ENCODE measurements at places on chromosomes 1 and 21.

DNA sequence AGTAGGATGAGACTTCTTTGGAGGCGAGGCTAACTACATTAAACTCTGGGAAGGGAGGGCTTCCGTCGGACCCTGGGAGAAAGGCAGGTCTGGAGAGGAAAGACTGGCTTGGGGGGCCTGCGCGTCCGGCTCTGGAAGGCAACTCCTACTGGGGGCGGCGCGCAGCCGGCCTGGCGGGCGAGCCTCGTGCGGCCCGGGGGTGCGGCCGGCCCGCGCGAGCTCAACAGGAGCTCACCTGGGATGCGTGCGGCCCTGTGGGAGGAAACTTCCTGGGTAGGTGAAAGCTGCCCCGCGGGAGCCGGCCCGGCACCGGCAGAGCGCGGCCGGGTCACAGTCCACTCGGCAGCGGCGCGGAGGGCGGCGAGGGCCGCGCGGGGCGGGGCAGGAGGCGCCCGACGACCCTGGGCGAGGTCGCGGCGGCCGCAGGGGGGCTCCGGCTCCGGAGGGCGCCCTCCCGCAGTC is 449 bp downstream of the EPS15 start:
- no peak for DNase-seq

GRCh38 chr1:83854456-83854855 is 144.5 kb downstream of the TTLL7 start:
- no peak for DNase-seq

DNA sequence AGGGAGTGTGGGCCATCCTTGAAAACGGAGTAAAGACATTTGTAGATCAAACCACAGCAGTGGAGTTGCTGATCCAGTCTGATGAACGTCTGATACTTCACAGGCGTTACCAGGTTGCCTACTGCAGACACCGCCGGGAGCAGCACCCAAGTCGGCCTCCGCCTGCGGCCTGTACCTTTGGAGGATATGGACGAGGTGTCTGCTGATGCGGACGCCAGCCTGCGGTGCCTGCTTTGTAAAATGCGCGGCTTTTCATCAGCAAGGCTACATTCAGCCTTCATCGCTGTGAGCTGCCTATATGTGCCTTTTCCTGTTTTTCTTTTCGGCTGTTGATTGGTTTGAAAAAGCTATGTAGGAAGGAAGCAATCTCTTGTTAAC is 16.0 kb downstream of the SLX9 start:
- no peak for DNase-seq

- DNase-seq, result no peak
Measured at GRCh38 chr1:181089017-181089675, 646 bp downstream of the IER5 start.

DNA sequence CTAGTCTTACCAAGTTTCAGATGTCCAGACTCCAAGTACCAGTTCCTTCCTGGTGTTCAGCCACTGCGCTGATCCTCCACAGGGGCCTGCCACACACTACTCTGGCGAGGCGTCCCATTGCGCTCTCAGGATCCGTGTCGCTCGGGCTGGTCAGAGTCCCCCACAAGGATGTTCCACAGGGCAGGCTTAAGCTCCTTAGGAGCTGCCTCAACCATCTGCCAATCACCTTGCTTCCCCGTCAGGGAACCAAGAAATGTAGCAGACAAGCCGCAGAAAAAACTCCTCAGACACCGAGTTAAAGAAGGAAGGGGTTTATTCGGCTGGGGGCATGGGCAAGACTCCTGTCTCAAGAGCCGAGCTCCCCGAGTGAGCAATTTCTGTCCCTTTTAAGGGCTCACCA is 9.8 kb downstream of the OR2W3 start:
- DNase-seq, result no peak

GRCh38 chr1:91768786-91769725 is 116.9 kb downstream of the TGFBR3 start:
- no peak for DNase-seq

GRCh38 chr1:223226271-223226670 is 83.2 kb upstream of the TLR5 start:
- no peak for DNase-seq

DNA sequence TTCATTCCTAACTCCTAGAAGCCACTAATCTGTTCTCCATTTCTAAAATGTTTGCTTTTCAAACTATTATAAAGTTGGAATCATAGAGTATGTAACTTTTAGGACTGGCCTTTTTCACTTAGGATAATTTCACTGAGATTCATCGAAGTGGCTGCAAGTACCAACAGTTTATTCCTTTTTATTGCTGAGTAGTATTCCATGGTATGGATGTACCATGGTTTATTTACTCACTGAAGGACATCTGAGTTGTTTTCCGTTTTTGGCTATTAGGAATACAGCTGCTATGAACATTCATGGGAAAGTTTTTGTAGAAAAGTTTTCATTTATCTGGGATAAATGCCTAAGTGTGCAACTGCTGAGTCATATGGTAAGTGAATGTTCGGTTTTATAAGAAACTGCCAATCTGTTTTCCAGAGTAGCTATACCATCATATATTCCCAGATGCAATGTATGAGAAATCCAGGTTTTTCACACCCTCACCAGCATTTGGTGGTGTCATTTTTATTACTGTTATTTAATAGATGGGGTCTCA is 66.3 kb downstream of the SLC27A3 start:
- DNase-seq, result peak; percentile 7

DNA sequence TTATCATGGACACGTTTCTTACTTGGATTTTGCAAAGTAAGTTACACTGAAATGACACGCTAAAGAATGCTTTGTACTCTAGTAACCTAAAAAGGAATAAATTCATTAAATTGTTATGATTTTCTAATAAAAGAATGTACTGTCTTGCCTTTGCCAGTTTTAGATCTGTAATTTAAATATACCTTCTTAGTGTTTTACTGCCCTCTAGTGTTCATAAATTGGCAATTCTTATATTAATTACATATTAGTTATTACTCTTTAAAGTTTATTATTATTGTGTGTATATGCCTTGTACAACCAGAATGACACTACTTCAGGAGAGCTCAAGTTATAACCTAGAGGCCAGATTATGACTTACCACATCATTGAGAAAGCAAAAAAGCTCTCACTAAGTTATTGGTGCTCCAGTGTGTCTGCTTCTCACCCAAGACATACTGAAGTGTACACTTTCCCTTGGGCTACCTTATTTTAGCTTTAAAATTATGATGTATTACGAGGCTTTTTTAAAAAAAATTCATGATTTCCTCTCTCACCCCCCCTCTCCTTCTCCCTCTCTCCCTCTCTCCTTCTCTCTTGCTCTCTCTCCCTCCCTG is 169.9 kb downstream of the HS2ST1 start:
- DNase-seq, result no peak

DNA sequence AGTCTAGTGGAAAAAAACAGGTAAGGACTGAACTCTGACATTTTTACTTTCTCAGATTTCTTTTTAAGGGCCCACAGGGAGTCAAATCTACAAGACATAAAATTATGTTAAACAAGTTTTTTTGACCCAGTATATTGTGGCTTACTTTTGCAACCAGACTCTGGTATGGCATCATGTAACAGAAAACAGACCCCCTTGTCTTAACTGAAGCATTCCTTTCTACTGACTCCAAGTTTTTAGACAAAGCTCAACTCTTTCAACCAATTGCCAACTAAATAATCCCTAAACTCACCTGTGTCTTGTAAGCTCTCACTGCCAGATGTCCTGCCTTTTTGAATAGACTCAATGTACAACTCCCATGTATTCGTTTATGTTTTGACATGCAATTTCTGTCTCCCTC is 64.3 kb downstream of the FASLG start:
- DNase-seq, result no peak

- DNase-seq, result no peak
Measured at GRCh38 chr1:30120245-30121000, 603.0 kb downstream of the MATN1 start.

GRCh38 chr1:1274931-1275431 is 1.3 kb upstream of the UBE2J2 start:
- no peak for DNase-seq

GRCh38 chr1:39391691-39392679 is 99.5 kb upstream of the BMP8A start:
- DNase-seq, result no peak

GRCh38 chr1:116558140-116558549 is 12.7 kb downstream of the CD58 start:
- no peak for DNase-seq

DNA sequence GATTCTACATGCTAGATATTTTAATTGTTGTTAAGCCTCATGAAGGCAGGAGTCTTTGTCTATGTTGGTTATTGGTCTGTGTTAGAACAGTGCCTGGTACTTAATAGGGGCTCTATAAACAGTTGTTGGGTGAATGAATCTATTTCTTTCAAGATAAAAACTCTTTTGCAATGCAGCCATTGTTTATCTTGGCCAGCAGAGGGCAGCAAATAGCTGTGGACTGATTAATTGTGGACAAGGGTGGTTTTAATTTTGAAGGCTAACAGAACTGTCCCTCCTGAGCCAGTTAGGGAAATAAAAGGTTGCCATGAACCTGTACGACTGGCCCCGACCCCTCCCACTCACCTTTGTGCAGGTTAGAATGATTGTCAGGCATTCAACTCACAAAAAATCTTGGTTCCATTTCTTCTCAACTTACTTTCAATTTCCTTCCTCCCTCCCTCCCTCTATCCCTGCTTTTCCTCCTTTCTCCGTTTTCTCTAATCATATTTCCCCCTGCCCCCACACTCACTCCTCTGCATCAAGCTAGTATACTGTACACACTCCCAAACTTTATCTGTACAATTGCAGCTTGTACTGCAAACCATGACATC is 66.3 kb upstream of the DIRAS3 start:
- DNase-seq, result no peak

GRCh38 chr21:33843216-33843615 is 72.4 kb downstream of the ATP5PO start:
- DNase-seq, result no peak

DNA sequence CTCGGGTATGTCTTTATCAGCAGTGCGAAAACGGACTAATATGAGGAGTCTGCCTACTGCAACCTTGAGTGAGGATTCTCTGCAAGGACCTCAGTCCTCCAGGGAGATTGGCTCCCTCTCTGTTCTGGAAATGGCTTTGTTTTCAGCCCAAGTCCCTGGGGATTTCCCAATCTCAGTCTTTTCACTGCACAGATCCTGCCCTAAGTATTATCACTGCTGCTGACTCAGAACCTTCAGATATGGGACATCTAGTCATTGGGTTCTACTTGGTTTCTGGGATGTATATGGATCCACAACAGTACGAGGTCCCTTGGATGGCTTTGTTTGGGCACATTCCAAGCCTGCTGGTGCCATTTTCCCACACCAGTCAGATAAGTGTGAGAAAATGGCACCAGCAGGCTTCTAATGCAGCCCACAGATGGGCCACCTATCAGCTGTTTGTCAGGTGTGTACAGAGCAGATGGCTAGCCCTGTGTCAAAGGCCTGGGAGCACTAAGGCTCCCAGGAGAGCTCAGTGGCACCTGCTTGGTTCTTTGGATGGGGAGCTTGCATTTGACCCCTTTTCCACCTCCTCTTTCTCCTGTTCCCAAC is 27.4 kb downstream of the ELF3 start:
- no peak for DNase-seq

- DNase-seq, result no peak
Measured at GRCh38 chr1:54219688-54220003, 19.7 kb downstream of the MRPL37 start.

- DNase-seq, result no peak
Measured at GRCh38 chr21:31656199-31657095, 3.0 kb upstream of the SOD1 start.

- DNase-seq, result no peak
Measured at GRCh38 chr1:206768472-206769303, 1.9 kb upstream of the IL19 start.

DNA sequence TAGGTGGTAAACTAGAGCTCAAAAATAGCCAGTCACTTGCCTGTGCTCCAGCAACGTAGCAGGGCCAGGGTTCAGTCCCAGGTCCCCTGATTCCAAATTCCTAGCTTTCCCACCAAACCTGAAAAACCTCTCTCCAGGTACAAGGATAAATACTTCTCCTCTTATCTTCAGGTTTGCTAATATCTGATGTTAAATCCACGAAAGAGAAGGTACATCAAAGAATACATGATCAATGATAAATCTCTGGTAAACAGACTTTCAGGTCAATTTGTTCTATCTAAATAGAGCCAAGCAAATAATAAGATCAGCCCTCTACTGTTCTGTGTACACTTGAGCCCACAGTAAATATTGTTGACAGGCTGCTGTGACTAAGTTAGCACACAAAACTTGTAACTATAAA is 52.1 kb upstream of the AKT3 start:
- no peak for DNase-seq
